ENCODE measurements at places on chromosomes 6 and 20.
A peak's percentile ranks its signal among the peaks of the same experiment; 100 is the strongest.

GRCh38 chr6:160132776-160133338 lies 11.2 kb downstream of the SLC22A1 start:
- DNase-seq = no peak

GRCh38 chr6:145349950-145350510 lies 385.3 kb downstream of the EPM2A start:
- DNase-seq = no peak

DNA sequence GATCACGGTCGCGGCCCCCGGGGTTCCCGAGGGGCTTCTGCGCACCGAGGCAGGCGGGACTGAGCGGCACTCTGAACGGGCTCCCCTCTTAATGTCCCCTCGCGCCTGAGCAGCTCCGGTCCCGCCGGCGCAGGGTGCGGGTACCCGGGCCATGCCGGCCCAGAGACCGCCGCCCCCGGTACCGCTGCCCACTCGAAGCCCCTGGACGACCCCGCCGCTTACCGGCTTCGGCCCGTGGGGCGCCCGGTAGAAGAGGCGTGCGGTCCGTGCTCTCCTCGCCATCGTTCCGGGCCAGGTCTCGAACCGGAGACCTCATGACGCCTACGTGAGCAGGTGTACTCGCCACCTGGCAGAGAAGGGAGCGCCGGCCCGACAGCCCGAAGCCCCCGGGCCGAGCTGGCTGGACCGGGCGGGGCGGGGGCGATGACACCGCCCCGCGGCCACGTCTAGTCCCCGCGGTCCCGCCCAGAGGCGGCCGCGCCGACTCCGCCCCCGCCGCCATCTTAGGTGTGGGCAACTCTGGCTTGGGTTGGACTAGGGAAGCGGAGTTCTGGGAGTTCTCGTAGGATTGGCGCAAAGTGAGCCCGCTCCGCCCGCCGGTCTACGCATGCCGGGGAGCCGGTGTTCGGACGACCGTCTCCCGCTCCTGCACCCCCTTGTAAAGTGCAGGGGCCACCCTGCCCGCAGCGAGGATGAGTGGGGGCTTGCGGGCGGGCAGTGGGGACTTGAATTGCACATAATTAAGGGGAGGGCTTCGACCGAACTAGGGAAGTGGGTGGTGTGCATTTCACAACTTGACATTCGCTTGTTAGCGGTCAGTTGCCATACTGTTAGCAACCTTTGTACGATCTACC lies at the start of gene SLC17A5:
SLC17A5 (minus strand) TSS at position 422 of the 854 bp plus-strand sequence; CDS start at position 316, 106 bp downstream.
- peak; percentile 96 for DNase-seq

DNA sequence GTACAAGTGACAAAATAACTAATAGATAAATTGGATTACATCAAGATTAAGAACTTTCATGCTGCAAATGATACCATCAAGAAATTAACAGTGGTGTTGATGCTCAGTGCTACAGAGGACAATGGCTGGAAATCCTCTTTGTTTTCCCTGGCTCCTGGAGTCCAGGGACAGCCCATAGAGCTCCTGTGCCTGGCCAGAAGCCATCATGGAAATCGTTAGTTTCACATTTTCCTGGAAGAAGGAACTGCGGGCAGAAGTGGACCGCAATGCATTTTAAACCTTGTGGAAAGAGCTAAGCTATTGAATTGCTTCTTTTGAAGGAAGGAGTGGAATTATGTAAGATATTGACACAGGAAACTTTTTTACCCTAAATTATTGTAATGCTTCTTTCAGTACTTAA lies 276.0 kb downstream of the GJA1 start:
- no peak for DNase-seq

GRCh38 chr20:57612916-57613315 lies 7.3 kb downstream of the ZBP1 start:
- no peak for DNase-seq

DNA sequence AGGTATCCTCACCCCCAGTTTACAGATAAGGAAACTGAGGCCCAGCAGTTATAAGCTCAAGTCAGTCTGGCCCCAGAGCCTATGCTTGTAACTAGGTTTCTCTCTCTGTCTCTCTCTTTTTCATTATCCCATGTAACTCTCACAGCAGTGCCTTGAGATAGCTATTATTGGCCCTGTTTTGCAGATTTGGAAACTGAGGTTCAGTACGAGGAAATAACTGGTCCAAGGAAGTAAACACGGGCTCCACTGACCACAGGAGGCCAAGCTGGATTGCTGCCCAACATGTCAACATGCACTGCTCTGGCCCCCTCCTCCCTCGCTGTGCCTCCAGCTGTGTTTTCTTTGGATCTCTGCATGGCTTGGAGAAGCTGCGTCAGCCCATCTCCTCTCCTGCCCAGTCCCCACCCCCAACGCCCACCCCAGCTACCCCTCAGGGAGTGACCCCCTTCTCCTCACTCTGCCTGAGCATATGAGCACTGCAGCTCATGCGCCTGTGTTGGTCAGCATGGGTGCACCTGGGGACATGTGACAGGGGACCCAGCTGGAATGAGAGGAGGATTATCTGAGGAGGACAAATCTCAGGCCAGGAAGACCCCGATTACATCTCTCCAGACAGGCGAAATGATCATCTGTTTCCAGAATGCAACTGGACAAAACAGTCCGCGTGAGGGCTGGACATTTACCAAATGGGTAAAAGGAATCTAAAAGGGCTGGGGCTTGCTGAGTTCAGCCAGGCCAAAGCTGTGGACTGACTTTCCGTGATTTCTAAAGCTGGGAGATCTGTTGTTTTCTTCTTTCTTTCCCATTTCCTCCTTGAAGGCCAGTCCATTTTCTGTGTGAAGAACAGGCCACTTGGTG lies 7.8 kb upstream of the PLTP start:
- DNase-seq = no peak

DNA sequence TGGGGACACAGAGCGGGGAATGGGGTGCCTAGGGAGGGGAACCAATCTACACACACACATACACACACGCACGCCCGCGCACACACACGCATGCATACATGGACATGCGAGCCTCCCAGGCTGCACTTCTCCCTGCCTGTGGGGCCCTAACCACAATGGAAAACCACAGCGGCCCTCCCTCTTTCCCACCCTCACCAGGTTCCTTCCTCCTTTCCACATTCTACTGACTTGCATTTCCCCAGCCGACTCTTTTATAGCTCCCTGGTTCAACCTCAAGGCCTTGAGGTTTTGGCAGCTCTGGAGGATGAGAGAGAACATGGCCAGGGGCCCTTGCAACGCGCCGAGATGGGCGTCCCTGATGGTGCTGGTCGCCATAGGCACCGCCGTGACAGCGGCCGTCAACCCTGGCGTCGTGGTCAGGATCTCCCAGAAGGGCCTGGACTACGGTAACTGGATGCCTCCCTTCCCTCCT lies at the start of gene BPI:
BPI (plus strand) TSS at position 249 of the 472 bp plus-strand sequence; CDS start at position 317, 68 bp downstream.
- DNase-seq = no peak

DNA sequence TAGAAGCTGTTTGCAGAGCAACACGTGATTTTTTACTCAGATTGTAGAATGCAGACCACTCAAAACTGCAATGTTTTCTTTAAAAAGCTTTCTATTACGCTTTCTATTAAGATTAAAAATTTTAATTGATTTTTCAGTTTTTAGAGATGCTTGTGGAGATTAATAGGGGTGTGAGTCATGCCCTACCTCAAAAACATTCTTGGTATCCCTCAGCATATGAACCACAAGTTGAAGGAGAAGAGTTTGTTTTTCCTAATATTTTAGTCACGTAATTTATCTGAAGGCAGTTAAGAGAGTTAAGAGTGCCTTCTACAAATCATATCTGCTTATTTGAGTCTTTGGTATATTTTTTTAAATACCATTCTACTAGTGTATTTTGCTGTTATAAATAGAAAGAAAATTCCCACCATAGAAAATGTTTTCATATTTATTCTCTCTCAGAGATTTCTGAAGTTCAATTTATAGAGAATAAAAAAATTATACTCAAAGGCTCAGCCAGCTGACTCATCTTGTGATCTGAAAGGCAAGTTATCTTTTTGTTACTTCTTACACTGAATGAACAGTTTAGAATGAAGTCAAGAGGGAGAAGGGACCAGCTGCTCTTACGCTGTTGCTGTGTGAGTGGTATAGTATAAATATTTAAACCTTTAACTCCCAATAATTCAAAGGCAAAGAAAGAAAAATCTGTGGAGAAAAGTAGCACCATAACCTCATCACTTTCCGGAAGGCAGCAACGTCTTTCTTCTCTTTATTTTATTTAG lies 7.6 kb downstream of the RIPOR2 start:
- DNase-seq = no peak

GRCh38 chr6:6283746-6284145 lies 36.7 kb downstream of the F13A1 start:
- no peak for DNase-seq

- DNase-seq = no peak
Measured at GRCh38 chr6:33093855-33094254, 18.1 kb downstream of the HLA-DPB1 start.

DNA sequence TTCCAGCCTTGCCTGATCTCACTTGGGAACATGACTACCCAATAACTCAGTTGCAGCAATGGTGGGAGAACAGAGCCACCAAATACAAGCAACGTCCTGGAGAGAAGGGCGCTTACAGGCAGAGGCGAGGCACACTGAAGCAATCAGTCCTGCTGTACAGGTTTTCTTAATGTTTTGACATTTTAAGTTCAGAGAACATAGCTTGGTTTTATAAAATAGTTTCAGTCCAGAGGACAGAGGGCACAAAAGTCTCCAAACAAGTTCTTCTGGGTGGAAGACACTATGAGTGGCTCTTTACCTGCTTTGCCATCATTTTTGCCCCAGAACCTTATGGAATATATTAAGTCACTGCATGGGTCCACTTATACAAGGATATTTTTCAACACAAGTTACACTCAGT lies 103.4 kb upstream of the KCNG1 start:
- no peak for DNase-seq

- DNase-seq = peak; percentile 68
Measured at GRCh38 chr6:1424306-1424927, 35.0 kb downstream of the FOXF2 start.

DNA sequence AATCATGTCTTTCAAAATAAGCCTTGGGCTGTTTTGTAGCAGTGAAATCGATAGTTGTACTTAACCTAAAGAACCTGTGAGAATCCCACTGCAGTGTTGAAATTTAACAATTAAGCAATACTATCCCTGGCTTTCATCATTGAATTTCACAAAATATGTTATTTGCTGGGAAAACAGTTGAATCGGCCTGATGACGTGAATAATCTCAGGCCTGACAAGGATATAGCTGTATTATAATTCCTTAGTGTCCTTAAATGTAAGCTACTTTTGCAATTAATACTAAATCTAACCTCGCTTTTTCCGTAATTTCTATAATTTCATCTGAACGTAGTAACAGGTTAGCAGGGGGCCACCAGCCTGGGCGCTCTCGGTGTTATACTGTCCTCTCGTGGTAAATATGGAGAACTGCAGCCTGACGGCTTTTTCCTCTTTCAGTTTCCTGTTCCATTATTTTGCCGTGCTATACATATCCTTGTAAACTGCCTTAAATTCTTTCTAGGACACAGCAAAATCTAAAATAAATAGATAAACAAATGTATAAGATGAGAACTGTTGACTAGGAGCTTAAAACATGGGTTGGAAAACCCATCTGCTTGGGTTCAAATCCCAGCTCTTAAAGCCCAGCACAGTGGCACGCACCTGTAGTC lies 24.0 kb downstream of the MTFR2 start:
- peak; percentile 50 for DNase-seq

DNA sequence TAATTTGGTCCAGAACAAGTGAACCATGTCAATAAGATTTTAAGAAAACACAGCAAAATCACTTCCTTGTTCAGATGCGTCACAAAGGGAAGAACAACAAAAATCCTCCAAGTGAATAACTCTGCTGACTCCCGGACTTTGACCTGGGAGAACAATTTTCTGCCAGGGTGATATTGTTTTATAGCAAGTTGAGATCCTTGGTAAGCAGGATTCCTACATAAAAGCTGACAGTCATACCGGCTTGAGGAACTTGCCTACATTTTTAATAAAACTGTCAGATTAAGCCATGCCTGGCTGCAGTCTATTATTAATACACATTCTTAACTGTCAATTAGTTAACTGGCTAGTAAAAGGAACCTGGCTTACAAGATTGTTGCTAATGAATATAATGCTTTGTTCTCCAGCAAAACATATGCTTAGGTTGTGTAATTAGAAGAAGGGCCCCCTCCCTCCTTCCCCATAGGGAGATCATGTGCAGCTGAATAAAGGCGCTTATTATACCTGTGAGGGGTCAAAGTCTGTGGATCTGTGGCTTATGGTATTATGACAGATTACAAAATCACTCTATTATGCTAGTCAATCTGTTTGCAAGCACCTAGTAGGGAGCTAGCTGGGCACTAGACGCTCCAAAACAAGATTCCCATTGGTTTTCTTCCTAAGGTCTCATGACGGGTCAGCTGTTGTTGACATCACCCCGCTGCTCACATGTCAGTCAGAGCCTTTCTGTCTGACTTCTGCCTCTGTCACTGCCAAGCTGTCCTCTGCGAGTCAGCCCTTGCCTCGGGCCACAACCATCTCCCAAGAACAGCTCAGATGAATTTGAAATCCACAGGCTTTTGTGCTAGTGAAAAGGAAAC lies 44.6 kb upstream of the SEC63 start:
- DNase-seq = peak; percentile 89

GRCh38 chr6:52691718-52692117 lies 20.8 kb downstream of the TMEM14A start:
- no peak for DNase-seq

- DNase-seq = no peak
Measured at GRCh38 chr6:25295651-25296050, 16.5 kb downstream of the CARMIL1 start.
